ENCODE measurements at places on chromosomes 3 and 15.
A peak's percentile ranks its signal among the peaks of the same experiment; 100 is the strongest.

- peak; percentile 59 for DNase-seq
Measured at GRCh38 chr3:182165234-182165633, 453.5 kb downstream of the SOX2 start.

GRCh38 chr15:39255760-39256159, 325.1 kb upstream of the THBS1 start:
- DNase-seq = no peak

DNA sequence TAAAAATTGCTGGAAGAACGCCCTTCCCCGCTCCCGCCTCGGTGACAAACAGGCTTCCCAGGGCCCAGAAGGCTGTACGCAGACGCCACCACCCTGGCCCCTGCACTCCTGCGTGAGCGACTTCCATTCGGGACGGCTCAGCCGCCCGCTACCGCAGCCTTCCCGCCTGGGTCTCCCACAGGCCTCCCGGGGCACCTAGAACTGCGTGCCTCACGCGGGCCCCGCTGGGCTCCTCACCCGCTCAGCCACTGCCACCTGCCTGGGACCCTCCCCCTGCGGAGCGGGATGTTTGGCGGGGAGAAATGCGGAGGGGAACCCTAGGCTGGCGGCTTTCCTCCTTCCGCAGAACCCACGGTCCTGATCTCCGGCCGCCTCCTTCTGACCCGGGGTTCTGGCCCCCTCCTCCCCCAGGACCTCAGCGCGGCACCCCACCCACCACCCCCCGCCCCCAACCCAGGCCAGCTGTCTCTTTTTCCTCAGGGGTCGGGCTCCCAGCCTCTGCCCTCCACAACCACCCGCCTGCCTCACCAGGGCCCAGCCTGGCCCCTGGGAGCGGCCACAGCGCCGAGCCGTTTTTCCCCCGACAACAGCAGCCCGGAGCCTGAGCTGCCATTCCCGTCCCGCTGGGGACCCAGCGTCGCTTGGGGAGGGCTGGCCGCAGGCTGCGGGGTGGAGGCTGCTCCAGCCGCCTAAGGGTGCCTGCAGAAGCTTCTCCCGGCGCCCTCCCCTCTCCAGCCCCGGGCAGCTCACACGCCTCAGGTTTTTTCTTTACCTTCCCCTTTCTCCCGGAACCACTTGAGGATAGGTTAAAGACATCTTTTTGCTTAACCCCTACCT, 27.6 kb upstream of the RAB7A start:
- DNase-seq = no peak

DNA sequence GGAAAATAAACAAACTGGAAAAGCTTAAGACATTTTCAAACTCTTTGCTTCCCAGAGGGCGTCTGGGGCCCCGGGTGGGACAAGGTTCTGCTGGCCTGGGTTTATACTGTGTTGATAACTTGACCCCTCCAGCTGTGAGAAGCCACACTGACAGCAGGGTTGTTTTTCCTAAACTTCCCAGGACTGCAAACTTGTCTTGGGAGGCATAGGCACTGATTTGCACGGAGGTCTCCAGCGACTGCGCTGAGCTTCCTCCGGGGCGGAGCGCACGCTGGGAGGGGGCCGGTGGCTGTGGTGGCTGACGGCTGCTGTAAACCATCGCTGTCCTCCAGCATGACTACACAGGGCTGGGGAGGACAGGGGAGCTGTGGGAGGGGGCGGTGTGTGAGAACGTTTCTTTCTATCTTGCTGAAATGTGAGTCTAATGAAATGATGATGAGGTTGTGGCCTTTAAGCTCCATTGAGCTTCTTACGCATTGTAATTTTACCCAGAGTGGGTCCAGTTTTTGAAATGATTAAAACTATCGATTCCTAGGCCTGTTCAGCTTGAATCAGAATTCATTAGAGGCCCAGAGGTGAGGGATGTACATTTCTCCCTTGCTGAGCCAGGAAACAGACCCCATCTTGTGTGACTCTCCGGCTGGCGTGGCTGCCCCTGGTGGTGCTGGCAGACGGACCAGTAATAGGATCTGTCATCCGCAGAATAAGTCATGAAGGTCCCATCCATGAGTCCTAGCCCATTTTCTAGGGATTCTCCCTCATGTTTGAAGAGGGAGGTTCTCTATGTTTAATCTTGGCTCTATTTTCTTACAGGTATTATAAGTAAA, 40.5 kb upstream of the VPS8 start:
- no peak for DNase-seq

- peak; percentile 47 for DNase-seq
Measured at GRCh38 chr3:142977399-142977728, 13.9 kb upstream of the PAQR9 start.

DNA sequence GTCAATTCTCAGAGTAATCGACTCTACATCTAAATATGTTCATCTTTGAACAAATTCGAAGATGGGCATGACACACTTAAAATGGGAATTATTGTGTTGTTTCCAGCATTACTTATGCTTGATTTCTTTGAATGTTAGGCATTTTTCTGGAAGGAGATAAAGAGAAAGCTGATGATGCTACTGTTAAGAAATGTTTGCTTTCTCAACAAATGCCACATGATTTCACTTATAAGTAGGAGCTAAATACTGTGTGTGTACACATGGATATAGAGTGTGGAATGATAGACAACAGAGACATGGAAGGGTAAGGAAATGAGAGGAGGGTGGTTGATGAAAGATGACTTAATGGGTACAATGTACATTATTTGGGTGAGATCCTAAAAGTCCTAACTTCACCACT, 400.9 kb downstream of the TBL1XR1 start:
- DNase-seq = no peak

DNA sequence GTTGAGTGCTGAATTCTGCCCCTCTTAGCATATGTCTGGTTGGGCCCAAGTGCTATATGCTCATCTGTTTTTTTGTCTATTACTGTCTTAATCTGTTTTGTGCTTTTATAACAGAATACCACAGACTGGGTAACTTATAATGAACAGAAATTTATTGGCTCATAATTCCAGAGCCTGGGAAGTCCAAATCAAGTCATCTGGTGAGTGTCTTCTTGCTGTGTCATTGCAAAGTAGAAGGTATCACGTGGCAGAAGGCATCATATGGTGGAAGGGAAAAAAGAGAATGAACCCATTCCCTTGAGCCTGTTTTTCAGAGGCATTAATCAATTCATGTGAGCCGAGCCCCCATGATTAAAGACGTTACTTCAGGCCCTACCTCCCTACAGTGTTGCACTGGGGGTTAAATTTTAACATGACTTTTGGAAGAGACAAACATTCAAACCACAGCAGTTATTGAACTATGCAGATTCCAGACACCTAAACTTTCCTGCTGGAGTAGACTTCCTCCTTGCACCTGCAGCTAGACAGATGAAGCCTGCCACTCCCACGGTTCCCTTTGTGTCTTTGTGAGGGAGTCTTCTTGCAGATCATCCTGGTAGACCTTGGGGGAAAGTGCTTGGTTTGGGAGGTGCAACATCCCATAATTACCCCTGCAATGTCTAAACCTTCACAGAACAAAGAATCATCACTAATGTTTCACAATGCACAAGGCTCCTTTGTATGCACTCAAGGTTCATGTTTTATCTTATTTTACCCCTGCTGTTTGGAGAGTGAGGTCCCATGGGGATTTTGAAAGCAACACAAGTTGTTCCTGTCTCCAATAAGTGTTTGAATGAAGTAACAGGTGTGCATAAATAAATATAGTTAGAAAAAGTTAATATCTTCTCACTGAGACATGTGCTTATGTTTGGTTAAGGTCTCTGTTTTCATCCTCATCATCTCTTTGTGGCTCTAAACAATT, 64.7 kb upstream of the XCR1 start:
- DNase-seq = no peak

- no peak for DNase-seq
Measured at GRCh38 chr3:156382458-156383346, 172.2 kb downstream of the SSR3 start.

GRCh38 chr3:37029111-37029510, 35.8 kb downstream of the MLH1 start:
- no peak for DNase-seq

DNA sequence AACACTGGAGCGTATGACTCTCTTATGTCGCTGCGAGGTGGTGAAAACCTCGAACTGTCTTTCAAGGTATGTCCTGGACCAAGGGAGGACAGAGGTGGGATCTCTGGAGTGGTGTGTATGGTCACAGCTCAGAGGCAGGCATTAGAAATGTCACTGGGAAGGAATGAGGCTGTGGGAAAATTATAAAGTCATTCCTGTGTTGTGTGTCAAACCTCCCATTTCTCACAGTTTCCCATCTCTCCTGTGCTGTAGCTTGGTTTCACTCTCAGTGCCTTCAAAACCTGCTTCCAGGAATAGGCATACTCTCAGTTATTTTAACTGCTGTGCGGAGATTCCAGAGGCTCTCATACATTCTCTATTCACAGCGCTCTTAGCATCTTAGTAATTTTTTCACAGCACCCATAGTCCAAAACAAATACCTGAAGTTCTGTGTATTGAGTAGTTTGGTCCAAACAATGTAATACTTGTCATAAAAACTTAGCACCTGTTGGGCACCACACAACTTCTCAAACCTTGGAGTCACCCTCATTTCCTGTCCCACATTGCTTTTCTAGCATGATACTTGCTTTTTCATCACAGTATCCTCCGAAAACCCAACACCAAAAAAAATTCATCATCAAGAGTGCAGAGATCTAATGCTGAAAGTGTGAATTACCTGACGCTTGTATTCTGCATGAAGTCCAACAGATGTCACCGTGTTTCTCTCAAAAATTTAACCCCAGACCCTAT, 36.9 kb downstream of the GALNT15 start:
- DNase-seq = no peak

GRCh38 chr3:78978037-78978436, 789.8 kb downstream of the ROBO1 start:
- DNase-seq = no peak

GRCh38 chr3:162984746-162985145, 1488.1 kb downstream of the OTOL1 start:
- no peak for DNase-seq

DNA sequence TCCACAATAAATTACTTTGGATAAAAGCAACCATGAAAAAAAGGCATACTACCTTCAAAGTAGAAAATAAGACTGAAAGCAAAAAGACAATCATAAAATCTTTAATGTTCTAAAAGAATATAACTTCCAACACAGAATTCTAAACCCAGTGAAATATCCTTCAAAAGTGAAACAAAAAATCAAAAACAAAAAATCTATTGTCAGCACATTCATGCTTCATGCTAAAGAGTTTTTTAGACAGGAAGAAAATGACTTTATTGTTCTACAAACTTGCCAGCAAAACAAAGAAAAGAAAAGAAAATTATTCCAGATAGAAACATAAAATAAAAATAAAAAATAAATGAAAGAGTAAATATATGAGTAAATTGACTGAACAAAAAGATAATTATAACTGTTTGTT, 134.9 kb downstream of the EFHB start:
- no peak for DNase-seq

- no peak for DNase-seq
Measured at GRCh38 chr3:172170841-172171240, 131.5 kb downstream of the FNDC3B start.

DNA sequence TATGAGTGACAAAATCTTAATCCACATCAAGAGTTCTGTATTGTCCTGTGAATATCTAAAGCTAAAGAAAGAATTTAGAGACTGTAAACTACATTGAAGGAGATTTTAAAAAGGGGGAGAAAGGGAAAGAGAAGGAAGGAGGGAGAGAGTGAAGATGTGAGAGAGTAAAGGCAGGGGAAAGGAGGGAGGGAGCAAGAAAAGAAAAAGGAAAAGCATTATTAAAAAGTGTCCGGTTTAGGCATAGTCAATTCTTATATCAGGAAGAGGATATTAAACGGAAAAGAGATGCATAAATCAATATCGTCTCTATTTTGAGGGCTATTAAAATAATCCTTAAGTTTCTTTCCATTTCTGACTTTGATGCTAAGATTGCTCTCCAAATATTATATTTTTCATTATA, 332.1 kb downstream of the ROBO2 start:
- no peak for DNase-seq

DNA sequence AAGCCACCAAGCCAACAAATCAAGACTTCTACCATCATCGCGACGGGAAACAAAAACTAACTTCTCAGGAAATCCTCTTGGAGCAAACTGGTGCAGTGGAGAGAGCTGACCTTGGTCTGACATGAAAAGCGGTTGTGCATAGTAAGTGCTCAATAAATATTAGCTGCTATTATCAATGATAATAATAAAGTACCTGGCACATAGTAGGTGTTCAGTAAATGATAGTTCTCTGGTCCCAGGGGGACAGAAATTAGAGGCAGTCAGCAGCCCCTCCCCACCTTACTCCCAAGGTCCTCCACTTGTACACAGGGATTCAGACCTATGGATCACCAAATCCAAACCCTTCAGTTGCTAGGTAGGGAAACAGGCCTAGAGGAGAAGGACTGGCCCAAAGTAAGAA, 6.0 kb upstream of the CSK start:
- no peak for DNase-seq

DNA sequence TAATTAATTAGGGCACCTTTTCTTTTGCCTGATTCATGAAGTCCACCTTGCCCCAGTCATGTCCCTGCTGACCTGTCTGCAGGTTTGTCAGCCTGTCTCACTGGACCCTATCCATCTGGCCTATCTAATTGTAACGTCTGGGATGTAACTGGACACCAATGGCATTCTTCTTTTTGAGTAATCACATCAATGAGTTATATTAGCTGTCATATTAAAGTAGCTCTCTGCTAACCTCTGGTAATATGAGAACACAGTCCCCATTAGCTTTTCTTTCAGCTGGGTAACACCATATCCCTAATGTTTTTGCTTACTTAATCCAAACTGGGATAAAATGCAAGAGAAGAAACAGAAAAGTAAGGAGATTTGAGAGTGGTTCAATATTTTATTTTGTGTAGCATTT, 166.2 kb upstream of the VEPH1 start:
- DNase-seq = no peak

DNA sequence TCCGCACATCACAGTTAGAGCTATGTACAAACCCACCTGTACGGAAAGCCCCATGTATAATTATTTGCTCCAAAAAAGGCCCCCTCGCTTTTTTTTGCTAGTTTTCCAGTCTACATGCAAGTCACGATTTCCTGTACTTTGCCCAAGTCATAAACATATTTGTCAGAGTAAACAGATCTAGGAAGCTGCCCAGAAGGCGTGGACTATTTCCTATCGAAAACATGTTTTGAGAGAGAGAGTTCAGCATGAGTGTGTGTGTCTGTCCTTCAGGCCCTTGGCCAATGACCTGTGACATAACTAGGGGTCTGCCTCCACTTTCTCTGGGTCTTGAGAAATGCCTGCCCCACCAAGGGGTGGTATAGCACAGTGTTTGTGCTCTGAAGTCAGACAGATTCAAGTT, 72.7 kb upstream of the HACD2 start:
- DNase-seq = no peak

- no peak for DNase-seq
Measured at GRCh38 chr15:47366884-47367283, 350.4 kb upstream of the SEMA6D start.
